GM23248 (cell line): ENCODE measurements at places on chromosomes 5 and 9. TPM values are rescaled to one million over a fixed set of nuclear protein-coding genes. Genes with fewer than 3 reads are reported as not detected.

DNA sequence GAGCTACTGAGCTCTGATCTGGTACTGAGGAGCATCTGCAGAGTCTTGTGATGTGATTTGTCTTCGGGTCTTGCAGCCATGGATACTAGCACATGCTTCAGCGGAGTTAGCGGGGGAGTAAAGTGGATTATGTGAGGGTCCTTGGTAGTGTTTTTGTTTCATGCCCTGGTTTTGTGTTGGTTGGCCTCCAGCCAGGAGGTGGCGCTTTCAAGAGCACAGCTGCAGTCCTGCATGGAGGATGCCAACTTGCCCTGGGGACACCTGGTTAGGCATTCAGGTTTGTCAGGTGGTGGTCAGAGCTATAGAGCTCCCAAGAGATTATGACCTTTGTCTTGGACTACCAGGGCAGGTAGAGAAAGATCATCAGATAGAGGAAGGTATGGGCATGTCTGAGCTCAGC lies 185.8 kb upstream of the CDH6 start:
- no peak for DNase-seq

The CNTNAP3 gene
- not detected in 2 replicates for total RNA-seq

The KCNN2 gene
- total RNA-seq = not detected in 2 replicates

GRCh38 chr9:114655689-114656088 lies 1.9 kb downstream of the TEX53 start:
- peak; percentile 89 for DNase-seq

GRCh38 chr9:37128051-37128450 lies 7.7 kb downstream of the ZCCHC7 start:
- DNase-seq = no peak

- DNase-seq = no peak
Measured at GRCh38 chr5:74367241-74367733, 273.2 kb downstream of the ENC1 start.

The ROPN1L gene
- total RNA-seq = 0.86 TPM in 1 of 2 replicates, not detected in the other

The WNT8A gene
- not detected in 2 replicates for total RNA-seq

DNA sequence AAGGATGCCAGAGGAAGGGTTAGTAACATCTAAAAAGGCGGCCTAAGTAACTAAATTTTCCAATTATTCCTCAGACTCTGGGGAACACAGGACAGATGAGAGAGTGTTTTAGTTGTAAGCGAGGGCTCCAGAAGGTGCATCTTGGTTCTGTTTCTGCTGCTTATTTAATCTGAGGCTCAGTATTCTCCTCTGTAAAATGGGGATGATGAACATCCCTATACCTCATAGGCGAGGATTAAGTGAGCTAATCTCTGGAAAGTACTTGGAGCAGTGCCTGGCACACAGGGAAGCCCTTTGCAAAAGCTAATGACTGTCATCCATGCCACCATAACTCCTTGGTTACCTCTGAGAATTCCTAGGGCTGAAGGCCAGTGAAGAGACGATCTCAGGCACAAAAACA lies 59.0 kb downstream of the SHB start:
- DNase-seq = no peak

DNA sequence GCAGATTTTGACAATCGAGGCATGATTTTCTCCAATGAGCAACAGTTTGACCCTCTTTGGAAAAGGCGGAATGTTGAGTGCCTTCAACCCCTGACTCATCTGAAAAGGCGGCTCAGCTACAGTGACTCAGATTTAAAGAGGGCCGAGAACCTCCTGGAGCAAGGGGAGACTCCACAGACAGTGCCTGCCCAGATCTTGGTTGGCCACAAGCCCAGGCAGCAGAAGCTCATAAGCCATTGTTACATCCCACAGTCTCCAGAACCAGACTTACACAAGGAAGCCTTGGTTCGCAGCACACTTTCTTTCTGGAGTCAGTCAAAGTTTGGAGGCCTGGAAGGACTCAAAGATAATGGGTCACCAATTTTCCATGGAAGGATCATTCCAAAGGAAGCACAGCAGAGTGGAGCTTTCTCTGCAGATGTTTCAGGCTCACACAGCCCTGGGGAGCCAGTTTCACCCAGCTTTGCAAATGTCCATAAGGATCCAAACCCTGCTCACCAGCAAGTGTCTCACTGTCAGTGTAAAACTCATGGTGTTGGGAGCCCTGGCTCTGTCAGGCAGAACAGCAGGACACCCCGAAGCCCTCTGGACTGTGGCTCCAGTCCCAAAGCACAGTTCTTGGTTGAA lies 13.6 kb downstream of the PTPDC1 start:
- peak; percentile 95 for DNase-seq

The HTR4 gene
- not detected in 2 replicates for total RNA-seq

DNA sequence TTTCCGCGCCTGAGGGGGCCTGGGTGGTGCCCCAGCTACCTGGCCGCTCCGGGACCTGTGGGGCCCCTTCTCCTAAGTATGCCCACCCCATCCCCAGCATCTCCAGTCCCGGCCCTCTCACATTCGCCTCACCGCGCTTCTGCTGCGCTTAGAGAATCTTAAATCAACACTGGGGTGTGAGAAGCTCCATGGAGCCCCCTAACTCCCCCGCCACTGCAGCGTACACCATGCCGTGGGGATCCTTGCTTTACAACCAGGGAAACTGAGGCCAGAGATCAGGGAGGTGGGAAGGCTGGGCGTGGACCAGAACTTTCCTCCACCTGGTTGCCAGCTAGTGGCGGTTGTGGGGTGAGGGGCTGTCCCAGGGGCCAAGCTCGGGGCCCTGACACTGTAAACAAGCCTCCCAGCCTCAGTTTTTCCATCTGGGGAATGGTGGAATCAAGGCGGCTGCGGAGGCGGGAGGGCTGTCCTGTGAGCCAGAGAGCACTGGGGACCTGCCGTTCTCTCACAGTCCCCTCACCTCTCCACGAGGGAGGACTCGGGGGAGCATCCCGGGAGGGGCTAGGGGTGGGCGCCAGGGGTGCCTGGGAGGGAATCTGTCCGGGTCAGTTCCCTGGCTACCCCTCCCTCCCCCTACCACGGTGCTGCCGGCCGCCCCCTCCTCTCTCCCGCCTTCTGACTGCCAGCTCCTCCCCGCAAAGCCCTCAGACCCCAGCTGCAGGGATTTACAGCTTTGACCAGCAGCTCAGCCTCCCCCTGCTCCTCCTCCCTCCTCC lies 161.2 kb downstream of the C9orf50 start:
- DNase-seq = peak; percentile 35

- DNase-seq = no peak
Measured at GRCh38 chr5:1915316-1915715, 32.6 kb upstream of the IRX4 start.

GRCh38 chr5:94268226-94268625 lies 350.2 kb downstream of the KIAA0825 start:
- DNase-seq = no peak

The MELK gene
- total RNA-seq = 23.2 and 23.3 TPM in 2 replicates

DNA sequence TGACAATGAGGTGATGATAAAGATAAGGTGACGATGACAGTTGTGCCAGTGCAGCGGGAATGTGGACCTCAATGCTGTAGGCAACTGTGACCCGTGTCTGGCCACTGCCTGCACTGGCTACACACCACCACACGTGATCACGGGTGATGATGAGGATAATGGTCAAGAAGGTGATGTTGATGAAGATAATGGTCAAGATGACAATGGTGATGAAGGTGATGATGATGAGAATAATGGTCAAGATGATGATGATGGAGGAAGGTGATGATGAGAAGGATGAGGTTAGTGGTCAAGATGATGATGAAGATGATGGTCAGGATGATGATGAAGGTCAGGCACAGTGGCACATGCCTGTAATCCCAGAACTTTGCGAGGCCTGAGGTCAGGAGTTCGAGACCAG lies 30.7 kb upstream of the AIF1L start:
- no peak for DNase-seq

DNA sequence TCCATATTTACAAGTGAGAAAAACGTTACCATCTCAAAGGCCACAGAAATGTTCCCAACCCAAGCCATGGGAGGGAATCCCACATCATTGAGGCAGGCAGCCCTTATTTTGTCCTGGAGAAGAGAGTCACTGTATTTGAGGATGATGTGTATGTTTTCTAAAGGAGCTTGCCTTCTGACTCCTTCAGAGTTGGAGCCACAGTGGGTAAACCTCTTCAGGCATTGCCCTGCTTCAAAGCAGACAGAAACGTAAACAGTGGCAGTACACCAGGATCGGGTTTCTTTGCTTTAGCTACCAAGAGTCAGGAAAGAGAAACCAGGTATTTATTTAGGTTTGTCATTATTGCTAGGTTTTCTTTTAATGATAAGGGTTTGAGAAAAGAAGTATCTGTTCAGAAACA lies 45.7 kb downstream of the MUSK start:
- no peak for DNase-seq

DNA sequence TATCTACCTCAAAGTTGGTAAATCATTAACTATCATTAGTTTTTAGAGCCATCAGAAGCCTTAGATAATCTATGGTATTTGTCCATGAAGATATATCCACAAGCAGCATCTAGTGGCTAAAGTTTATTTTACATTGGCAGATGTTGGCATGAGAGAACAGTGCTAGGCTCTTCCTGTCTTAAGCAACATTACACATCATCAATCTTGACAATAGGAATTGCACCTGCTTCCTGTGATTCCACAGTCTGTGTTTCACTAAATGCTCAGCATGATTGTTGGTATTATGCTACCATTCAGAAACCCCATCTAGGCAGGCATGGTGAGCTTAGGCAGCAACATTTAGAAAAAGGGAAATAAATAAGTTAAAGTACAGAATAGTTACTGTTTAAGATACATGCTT lies 246.6 kb downstream of the SLCO4C1 start:
- no peak for DNase-seq

The KLHL3 gene
- 0.51 and 1.3 TPM in 2 replicates for total RNA-seq

DNA sequence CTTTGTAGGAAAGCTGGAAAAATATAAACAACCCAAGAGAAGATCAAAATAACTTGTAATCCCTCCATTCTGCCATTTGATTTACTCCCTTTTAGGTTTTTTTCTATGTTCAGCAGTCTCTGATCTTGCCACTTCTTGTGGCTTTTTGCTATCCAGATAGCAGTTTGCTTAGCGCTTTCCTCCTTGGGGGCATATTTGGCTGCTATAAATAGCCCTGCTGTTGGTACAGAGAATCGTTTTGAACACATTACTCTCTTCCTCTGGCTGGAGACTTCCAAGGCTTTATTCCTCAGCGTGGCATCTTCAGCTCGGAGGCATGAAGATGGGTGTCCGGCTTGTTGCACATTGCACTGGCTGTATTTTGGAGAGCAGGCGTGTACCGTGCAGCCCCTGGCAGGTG lies 38.6 kb downstream of the HMCN2 start:
- no peak for DNase-seq

GRCh38 chr9:137370865-137371520 lies 52.0 kb downstream of the EXD3 start:
- DNase-seq = no peak

The SEMA6A gene
- under 0.01 TPM in 1 of 2 replicates, not detected in the other for total RNA-seq

- peak; percentile 93 for DNase-seq
Measured at GRCh38 chr5:39394946-39395345, 29.8 kb downstream of the DAB2 start.

The PCDHA6 gene
- 0.13 and 0.22 TPM in 2 replicates for total RNA-seq

The MSX2 gene
- 2.4 and 3.0 TPM in 2 replicates for total RNA-seq

DNA sequence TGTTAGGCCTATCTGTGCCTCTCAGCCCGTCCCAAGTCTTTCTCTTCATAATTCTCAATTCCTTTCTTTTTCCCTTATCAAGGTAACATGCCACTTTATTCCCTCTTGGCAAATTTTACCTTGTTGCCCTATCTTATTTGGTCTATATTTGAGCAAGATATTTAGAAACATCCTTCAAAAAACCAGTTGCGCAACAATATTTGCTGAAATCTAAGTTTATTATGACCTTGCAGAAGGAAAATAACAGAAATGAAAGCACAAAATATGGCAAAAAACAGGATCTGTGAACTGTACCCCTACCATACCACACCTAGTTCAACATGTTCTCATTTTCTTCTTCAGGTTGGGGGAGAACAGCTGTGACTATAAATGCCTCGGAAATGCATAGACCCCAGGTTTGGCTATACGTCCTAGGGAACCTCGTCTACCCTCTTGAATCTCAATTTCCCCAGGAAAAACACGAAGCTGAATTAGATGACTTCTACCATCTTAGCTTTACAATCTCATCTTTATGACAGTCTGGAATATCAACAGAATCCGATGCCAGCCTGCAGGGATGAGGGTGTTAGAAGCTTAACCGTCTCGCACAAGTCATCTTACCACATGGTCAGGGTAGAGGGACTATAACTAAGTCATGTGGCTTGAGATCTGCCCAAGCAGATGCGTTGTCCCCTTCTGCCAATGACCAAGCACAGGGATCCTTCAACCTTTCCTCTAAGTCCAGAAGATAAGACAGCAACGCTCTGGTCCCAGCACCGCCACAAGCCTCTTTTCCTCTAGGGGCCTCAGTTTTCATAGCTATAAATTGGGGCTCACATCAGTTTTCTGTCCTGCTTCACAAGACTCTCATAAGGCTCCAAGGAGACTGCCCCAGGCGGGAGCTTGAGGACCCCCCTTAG lies 1.3 kb downstream of the LCP2 start:
- no peak for DNase-seq

The MCIDAS gene
- total RNA-seq = not detected in 2 replicates

The PCA3 gene
- not detected in 2 replicates for total RNA-seq
